ENCODE measurements at places on chromosomes 4 and X.

- DNase-seq = no peak
Measured at GRCh38 chr4:73309211-73309610, 50.6 kb upstream of the ANKRD17 start.

DNA sequence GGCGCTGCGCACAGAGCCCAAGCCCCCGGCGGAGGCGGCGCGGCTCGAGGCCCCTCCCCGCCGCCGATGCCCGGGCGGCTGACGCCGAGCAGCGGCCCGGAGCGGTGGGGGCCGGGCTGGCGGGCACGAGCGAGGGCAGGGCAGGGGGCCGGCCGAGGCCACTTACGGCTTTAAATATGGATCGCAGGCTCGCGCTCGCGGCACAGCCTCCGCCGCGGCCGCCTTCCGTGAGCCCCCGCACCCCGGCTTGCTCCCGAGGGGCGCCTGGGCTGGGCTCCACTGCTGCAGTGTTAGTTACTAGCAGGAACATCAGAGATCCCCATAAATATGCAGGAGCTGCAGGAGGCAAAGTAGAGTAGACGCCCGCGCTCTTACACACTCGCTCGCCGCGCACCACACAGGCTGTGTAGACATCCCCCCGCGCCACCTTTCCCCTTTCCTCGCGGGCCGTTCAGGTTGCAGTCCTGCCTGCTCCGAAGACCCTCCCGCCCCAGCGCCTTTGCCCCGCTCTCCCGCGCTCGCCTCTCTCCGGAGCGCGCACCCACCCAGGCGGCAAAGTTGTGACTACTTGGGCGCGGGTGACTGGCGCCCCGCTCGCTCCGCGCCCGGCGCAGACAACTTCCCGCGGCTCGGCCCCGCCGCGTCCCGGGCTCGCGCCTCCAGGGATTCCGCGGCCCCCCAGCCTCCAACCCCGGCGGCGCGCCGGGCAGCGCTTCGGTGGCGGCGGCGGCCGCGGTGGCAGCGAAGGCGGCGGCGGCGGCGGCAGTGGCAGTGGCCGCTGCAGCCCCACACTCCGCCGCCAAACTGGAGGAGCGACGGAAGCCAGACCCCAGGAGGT lies 152.0 kb upstream of the SLC4A4 start:
- DNase-seq = peak; percentile 41

- no peak for DNase-seq
Measured at GRCh38 chr4:55866290-55866907, 13.0 kb downstream of the EXOC1 start.

- no peak for DNase-seq
Measured at GRCh38 chr4:75786526-75786925, 62.1 kb downstream of the USO1 start.

- no peak for DNase-seq
Measured at GRCh38 chr4:6926081-6926480, 16.5 kb downstream of the TBC1D14 start.

GRCh38 chr4:136150046-136150445 lies 1382.2 kb downstream of the PCDH18 start:
- no peak for DNase-seq

GRCh38 chr4:73575660-73576059 lies 44.6 kb downstream of the RASSF6 start:
- DNase-seq = no peak

GRCh38 chrX:111511477-111511876 lies at the start of gene SERTM2:
TSS of gene SERTM2 (plus strand) at chrX:111511645. CDS start at chrX:111518858, 7,213 bp downstream.
- peak; percentile 40 for DNase-seq

- DNase-seq = no peak
Measured at GRCh38 chr4:15318621-15319348, 109.0 kb upstream of the C1QTNF7 start.

DNA sequence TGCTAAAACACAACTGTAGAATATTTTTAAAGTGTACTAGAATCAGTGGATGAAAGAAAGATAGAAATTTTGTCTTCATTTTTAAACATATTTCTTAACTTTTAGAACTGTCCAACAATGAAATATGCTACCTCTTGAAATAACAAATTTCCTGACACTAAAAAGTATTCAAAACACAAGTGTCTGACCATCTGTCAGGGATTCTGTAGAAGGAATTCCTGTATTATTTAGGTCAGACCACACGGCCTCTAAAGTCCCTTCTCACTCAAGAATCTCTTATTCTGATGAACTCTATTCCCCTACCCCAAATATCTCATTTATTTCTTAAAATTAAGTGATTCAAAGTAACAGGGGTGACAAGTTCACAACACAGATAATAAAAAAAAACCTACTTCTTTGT lies 99.1 kb downstream of the MAML3 start:
- DNase-seq = peak; percentile 6

DNA sequence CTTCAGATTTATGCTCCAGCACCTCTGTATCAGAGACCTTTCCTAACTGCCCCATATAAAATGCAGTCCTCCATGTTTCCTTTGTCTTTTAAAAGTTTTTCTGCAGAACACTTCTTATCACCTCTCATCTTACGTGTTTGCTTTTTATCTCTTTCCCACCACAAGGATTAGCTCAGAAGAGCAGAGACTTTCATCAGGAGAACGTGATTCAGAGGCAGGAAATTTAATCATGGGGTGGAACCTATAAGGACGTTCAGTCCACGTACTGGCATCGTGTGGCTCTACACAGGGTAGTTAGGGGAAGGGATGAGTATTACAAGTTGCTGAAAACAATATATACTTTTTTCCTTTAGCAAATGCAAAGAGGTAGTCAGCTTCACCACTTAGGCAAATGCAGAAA lies 98.7 kb downstream of the SORBS2 start:
- DNase-seq = no peak

DNA sequence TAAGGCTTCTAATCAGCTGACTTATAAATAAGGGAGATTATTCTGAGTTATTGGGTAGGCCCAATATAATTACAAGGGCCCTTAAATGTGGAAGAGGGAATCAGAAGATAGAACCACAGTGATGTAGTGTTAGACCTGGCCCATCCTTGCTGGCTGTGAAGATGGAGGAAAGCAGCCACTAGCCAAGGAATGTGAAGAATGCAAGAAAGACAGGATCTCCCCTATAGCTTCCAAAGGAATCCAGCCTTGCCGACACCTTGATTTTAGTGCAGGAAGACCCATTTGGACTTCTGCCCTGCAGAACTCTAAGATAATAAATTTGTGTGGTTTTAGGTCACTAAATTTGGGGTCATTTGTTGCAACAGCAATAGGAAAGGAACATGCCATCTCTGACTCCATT lies 150.6 kb downstream of the SPATA18 start:
- no peak for DNase-seq

GRCh38 chrX:38606821-38607220 lies 45.5 kb downstream of the TSPAN7 start:
- DNase-seq = no peak

- peak; percentile 76 for DNase-seq
Measured at GRCh38 chrX:6021316-6022091, 207.2 kb downstream of the NLGN4X start.
